ENCODE measurements at places on chromosomes 1 and 21.

- no peak for DNase-seq
Observed at GRCh38 chr1:224333939-224334786, 4.2 kb upstream of the NVL start.

- DNase-seq = no peak
Observed at GRCh38 chr1:94821636-94822305, 1.6 kb downstream of the SLC44A3 start.

DNA sequence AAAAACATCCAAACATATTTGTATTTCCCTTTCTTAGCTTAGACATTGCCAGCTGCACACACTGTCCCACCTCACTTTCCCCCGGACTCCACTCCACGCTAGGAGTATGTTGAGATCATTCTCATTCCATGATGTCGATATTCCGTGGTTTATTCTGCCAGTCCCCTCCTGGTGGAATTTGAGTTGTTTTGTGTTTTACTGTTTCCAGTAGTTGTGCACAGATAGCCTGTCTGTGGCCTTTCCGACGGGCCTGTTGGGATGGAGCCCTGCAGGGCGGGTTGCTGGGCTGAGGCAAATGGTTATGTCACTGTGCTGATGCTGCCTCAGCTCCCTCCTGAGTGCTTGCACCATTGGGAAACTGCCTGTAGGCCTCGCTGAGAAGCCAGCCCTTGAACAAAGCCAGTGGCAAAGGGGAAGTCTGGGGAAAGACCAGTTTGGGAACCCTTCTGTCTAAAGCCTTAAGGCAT is 12.8 kb downstream of the TRAPPC10 start:
- DNase-seq = no peak

DNA sequence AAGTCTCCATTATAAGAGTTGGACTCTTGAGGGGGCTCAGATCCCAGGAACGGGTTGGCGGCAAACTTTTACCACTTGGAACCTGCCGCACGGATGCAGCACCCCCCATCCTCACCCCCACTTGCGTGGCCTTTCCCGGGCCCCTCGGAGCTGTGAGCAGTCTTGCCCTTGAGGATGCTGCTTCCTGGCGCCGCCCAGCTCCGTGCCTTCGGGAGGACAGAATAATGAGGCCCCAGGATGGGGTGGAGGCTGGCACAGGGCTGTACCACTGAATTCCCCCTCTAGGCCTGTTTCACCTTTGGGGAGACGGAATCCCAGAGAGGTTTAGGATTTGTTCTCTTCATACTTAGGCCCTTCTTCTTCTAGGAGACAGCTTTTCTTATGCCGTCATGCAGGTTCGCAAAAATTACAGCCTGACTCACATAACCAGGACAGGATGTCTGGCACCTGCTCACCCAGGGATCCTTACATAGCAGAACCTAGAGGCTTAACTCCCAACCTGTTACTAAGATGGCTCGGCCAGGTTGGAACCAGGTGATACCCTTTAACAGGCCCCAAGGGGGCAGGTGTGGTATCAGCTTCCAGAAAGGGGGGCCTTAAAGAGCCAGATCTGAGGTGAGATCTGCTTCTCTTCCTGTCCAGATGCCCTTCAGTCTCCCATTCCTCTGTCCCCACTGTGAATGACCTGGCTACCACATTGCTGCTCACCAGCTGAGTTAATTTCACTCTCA is 1.5 kb downstream of the TRNP1 start:
- DNase-seq = no peak

GRCh38 chr1:232707142-232707541 is 77.2 kb upstream of the SIPA1L2 start:
- DNase-seq = no peak
